Pons (tissue), 1 donor: ENCODE measurements at places on chromosomes 13 and 19.
A peak's percentile ranks its signal among the peaks of the same experiment; 100 is the strongest.

DNA sequence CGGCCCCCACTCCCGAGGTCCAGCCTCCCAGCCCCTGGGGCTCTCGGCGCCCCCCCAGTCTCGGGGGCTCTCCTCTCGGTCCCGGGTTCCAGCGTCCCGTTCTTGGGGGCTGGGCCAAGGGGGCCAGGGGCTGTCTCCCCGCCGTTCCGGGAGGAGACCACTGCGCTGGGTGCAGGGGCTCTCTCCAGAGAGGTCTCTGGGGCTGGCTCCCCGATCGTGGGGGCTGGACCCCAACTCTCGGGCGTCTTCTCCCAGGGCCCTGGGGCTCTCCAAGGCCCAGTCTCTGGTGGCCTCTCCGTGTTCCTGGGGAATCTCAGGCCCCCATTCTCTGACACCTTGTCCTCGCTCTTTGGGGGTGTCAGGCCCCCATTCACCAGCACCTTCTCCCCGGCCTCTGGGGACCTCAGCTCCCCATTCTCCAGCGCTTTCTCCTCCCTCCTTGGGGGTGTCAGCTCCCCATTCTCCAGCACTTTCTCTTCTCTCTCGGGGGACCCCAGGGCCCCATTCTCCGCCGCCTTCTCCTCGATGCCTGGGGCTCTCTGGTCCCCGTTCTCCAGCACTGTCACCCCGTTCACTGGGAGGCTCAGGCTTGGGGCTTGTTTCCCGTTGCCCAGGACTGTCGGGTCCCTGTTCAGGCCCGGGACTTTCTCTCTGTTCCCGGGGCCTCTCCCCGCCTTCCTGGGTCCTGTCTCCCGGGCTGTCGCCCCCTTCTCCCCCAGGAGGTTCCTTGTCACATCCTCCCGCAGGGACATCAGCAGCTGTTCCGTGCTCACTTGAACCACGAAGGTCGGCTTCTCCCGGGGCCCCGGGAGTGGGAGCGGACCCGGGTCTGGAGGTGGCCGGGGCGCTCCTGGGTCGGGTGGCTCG, 13.7 kb downstream of the LMTK3 start:
- DNase-seq = no peak

- DNase-seq = peak; percentile 9
Measured at GRCh38 chr19:31548941-31549340, 199.7 kb upstream of the TSHZ3 start.

DNA sequence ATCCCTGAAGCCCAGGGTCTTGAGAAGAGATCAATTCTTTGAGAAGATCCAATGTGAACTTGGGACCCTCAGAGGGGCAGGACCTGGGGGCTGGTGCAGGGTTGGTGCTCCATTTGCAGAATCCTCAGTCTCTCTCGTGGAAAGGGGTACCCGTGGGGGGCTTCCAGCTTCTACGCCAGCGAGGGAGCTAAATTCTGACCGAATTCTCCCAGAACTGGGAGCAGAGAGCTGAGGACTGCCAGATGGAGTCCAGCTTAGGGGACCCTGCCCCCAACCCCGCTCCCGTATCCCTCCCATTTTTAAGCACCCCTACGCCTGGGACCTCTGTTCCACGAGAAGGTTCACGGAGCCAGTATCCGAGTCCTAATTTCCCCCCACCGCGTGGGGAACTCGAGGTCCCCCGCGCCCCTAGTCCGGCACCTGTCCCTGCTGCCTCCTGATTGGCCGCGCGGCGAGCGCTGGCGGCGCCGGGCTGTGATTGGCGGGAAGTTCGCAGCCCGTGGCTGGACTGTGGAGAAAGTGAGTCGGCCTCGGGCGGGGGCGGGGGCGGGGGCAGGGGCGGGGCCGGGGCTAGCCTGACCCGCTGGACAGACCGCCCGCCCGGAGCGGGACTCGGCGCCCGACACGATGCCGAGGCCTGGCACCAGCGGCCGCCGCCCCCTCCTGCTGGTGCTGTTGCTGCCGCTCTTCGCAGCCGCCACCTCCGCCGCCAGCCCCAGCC, 4.4 kb upstream of the LTBP4 start:
- DNase-seq = no peak

DNA sequence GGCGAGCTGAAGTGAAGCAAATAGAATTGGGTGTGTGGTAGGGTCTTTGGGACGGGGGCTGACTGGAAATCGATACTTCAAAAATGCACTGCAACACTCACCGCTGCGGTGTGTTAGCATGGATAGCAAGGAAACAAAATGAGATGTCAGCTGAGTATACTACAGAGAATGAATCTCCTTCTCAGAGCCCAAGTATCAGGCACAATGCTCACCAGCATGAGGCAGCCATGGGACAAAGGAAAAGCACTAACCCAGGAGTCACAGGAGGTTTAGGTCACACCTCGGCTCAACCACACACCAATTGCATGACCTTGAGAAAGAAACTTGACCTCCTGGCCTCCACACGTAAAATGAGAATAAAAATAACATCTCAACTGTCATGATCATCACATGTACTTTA, 74.0 kb downstream of the FAM216B start:
- DNase-seq = no peak

DNA sequence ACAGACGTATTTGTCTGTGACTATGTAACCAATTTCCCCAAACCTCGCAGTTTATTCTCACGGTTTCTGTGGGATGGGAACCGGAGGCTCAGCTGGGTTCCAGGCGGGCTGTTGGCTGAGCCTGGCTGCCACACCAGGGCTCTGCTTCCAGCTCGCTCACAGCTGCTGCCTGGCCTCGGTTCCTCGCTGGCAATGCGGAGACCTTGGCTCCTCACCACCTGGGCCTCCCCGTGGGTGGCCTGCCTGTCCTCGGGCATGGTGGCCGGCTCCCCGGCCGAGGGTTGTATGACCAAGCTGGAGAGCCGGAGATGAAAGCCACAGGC, 218.9 kb upstream of the MAB21L1 start:
- DNase-seq = no peak

DNA sequence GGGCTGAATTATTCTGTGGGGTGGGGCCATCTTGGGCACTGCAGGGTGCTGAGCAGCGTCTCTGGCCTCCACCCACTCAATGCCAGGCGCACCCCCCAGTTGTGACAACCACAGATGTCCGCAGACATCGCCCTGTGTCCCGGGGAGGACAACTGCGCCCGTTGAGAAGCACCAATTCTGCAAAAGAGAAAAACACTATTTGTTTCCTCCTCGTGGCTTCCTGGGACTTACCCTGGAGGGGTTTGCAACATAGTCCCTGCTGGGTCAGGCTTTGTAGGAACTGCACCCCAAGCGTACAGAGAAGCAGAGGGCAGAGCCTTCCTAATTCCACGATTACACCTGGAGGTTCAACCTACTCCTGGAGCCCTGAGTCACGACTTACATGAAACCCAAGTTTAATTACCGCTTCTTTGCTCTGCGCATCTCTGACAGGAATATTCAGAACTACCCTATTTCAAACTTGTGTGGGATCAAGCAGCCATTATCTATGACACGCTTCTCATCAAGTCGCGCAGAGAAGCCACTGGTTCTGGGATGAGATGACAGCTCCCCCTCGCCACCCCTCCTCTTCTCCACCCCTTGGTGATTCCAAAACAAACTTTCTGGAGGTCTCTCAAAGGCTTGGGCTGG, 11.1 kb upstream of the SLC39A3 start:
- DNase-seq = peak; percentile 54

- no peak for DNase-seq
Measured at GRCh38 chr13:47549219-47549752, 451.8 kb downstream of the SUCLA2 start.

DNA sequence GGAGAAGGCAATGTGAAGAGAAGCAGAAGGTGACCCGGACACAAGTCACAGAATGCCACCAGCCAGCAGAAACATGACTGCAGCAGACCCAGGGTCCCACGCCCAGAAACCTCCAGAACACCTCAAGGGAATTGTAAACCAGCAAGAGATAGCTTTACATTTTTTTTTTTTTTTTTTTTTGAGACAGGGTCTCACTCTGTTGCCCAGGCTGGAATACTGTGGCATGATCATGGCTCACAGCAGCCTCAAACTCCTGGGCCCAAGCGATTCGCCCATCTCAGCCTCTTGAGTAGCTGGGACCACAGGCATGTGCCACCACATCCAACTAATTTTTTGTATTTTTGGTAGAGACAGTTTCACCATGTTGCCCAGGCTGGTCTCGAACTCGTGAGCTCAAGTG, 10.5 kb upstream of the CEACAM20 start:
- no peak for DNase-seq

- DNase-seq = no peak
Measured at GRCh38 chr13:36096461-36097416, 34.4 kb downstream of the DCLK1 start.

DNA sequence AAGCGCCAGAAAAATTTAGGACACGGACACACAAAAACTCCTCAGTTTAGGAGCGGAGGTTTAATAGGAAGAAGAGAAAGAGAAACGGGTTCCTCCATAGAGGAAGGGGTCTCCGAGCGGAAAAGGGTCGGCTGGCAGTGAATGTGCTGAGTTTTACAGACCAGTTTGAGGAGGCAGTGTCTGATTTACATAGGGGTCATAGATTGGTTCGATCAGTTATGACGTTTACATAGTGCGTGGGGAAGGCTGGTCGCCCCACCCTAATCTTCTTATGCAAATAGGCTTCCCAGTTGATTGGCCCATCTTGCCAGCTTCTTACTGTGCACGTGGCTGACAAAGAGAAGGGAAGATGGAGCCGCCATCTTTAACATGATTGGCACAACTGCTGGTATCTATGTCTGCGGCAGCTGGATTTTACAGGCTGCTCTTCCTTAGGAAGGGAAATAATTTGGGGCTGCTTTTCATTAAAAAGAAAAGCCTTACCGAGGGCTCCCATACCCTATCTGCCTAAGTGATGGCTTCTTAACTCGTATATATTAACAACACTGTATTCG, 1.2 kb upstream of the ZNF225 start:
- peak; percentile 24 for DNase-seq

DNA sequence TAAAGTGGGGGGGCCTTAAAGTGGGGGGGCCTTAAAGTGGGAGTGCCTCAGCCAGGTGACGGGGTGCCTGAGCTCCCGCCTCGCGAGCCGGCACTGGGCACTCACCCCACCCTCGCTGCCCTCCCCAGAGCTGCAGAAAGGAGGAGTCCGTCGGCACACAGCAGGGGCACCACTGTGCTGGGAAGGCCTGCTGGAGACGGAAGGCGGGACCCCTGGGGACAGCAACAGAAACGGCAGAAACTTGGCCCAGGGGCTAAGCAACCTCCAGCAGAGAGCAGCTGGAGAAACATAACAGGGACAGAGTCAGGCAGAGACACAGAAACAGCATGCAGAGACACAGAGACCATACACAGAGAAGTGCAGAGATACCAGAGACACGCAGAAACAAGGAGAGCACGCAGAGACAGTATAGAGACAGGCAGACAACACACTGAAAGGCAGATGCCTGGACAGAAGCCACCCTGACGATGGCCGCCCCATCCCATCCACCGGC, 7.9 kb downstream of the CFD start:
- no peak for DNase-seq

GRCh38 chr19:4121815-4122214, 2.1 kb downstream of the MAP2K2 start:
- DNase-seq = no peak

DNA sequence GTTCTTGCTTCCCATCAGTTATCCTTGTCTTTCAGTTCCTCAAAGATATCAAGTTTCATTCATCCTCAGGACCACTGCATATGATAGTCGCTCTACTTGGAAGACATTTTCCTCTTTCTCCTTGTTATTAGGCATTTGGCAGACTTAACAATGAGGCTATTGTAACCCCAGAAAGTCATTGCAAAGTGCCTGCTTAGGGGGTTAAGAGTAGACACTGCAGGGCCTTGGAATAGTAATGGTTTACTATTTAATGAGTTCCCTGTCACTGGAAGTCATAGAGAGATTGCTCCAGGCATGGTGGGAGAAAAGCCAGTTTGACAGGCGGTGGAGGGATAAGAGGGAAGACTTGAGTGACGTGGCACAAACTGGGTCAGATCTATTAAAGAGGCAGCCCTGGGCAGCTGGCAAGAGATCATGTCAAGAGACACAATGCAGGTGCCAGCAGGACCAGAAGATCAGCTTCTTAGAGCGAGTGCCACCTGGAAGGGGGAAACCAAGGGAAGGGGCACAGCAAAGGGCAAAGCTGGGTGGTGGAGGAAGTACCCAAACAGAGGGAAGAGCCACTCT, 16.8 kb upstream of the CPB2 start:
- DNase-seq = no peak

DNA sequence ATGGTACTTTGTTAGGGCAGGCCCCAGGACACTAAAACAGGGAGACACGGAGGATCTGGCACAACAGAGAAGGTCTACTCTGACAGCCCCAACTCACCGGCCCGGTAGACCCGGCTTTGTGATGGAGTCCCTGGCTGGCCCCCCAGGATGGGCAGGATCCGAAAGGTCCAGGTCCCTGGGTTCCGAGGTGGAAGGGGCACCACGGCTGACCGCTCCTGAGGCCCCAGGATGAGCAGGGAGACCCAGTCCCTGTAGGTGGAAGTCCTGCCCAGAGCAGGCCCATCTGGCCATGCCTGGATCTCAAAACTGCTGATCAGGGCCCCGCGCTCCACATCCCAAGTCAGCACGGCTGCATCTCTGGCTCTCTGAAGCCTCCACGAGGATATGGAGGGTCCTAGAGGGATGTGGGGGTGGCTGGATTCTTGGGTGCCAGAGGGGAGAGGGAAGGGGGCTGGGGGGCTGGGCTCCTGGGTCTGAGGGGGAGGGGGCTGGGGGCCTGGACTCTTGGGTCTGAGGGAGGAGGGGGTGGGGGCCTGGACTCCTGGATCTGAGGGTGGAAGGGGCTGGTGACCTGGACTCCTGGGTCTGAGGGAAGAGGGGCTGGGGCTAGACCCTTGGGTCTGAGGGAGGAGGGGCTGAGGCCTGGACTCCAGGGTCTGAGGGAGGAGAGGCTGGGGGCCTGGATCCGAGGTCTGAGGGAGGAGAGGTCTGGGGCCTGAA, 4.6 kb downstream of the VSIG10L start:
- no peak for DNase-seq

- no peak for DNase-seq
Measured at GRCh38 chr13:23905766-23906165, 8.5 kb upstream of the C1QTNF9B start.

DNA sequence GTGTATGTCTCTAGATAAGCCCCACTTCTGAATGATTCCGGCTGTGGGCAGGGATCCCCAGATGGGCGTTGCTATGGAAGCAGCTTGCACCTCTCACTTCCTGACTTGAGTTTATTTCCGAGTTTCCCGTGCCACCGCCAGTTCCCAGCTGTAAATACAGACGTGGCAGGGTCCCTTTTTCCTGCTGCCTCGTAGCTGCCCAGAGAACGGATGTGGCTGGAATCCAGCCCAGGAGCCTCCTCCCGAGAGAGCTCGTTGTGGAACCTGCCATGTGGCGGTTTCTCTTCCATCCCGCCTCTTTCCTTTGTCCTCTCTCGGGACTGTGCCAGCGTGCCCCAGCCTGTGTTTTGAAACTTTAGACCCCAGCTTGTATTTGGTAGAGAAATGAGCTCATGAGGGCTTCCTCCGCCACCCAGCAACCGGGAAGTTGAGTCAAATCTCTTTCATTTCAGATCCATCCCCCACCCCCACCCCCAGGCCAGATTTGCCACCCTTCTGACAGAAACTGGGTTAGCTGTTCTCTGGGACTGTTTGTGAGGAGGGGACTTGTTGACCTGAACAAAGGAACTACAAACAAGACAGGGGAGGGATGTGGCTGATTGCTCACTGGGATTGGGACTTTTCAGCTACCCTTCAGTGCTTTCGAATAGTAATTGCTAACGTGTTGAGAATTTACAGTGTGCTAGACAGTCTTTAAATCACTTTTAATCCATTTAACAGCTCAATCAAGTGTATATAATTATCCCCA, 96.6 kb downstream of the SIPA1L3 start:
- DNase-seq = peak; percentile 73

- no peak for DNase-seq
Measured at GRCh38 chr13:55497486-55497885, 1643.2 kb upstream of the PRR20A start.
